ENCODE measurements at places on chromosomes 5 and 9.

DNA sequence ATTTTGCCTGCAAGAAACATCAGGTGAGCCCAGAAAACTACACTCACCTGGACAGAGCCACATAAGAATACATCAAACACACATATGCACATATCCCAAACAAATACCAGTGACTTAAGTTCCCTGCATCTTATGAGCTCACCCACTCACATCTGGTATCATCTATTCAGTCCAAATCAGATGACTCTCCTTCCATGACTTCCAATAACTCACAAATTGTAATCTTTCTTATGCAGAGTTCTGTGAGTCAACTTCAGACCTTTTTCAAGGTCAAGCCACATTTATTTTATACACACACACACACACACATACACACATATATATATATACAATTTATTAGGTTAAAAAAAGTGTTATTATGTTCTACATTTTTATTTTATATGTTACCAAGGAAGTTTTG is 1711.9 kb upstream of the CDH9 start:
- no peak for DNase-seq

DNA sequence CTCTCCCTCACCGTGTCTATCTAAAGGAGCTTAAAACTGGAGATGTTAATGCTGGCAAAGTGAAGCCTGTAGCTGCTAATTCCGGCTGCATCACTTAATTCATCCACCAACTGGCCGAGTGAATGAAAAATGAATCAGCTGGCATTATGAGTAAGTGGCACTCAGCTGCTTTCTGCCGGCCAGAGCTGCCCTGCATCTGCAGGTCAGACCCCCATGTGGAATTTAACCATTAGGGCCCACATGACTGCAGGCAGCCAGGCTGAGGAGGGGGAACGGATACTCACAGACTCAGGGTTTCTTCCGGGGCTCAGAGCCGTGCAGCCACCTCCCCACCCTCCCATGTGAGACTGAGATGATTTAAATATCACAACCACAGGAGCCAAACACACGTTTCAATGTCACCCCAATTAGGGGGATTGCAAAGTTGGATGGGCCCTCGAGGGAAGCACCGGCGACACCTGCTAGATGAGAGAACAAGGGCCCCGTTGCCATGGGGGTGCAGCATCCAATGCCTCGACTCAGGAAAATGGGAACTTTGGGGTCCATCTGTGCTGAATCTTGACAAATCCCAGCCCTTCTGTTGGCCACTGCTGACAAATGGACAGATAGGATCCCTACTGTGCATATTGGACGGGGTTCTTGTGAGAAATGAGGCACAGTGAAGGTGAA is 115.6 kb upstream of the ALDH1B1 start:
- no peak for DNase-seq

- no peak for DNase-seq
Measured at GRCh38 chr9:93066978-93067603, 8.6 kb downstream of the SUSD3 start.

DNA sequence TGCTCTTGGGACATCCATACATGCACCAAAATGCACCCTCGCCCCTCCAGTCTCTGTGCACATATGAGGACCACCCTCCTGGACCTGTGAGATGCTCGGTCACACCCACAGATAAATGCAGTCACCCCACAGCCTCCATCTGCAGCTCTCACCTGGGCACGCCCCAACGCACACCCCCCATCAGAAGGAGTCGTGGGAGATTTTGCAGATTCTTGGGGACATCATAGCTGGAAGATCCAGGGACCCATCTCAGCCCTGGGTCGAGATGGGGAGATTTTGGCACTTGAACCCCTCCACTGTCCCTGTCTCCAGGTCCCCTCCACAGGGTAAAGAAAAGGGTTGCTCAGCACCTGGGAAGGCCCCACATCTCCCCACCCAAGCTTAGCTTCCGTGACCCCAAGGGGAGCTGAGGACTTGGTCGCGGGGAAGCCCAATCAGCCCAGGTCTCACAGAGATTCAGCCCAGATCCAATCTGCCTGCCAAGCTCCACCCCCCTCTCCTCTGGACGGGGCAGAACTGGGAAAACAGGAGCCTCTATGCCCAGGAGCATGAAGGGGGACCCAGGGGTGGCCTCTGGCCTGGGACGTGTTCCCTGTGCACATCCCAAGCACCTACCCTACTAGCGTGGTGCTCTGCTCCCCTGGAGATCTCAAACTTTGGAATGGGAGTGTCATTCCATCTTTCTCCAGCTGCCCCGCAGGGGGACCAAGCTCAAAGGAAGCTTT is 89.2 kb upstream of the LMX1B start:
- no peak for DNase-seq

DNA sequence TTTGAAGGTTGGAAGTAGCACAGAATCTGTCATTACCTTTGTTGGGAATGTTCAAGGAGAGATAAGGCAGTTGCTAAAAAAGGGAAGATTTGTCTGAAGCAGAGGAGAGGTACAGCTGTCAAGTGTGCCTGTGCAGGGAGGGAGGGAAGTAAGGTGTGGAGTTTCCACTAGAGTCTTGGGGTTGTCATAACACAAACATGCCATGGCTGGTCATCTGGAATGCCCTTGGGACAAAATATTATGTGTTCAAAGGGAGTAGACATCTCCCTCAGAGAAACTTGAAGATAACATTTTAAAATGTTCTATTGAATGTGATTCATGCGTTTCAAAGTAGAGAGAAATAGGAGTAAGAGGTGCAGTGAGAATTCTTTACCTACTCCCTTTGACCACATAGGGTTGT is 95.0 kb downstream of the MUSK start:
- no peak for DNase-seq

GRCh38 chr5:116360008-116360853 is 214.4 kb downstream of the SEMA6A start:
- DNase-seq, result no peak

DNA sequence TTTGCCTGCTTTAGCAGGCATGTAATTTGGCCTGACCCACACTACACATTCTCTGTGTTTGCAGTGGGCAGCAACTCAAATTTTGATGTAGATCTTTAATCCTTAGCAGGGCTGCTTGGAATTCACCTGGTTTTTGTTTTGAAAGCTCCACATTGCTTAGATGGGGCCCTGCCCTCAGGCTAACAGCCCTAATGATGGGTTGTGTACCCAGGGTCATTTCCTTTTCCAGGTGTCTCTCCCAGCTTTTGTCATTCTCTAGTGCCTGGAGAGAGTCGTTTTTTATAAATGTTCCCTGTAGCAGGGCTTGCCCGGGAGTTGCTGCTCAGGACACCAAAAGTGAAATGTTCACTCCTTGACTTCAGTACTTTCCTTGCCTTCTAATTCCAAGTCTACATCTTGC is 126.3 kb downstream of the TRIO start:
- no peak for DNase-seq

- DNase-seq, result no peak
Measured at GRCh38 chr5:168317096-168317520, 25.7 kb downstream of the WWC1 start.

DNA sequence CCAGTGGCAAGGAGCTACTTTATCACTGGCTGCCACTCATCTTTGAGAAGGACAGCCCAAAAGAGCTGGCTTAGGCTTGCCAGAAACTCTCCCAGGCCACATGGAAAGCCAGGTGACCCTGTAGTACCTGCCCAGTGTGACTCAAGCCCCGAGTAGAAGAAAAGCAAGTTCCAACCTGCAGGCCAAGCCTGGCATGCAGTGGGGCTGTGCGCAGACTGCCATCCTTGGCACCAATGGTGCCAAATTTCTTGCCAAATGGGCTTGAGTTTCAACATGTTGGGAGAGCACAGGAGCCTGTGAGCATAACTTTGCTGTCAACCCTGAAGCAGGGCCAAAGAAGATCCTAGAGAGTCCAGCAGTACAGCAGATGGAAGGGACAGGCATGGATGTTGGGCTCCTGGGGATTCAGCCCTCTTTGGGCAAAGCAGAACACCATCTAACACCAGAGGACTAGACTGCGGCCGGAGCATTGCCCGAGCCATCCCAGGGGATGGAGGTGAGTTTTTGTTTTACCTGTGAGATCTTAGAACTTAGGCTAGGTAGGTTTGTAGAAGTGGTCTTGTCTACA is 27.3 kb upstream of the SHB start:
- no peak for DNase-seq

DNA sequence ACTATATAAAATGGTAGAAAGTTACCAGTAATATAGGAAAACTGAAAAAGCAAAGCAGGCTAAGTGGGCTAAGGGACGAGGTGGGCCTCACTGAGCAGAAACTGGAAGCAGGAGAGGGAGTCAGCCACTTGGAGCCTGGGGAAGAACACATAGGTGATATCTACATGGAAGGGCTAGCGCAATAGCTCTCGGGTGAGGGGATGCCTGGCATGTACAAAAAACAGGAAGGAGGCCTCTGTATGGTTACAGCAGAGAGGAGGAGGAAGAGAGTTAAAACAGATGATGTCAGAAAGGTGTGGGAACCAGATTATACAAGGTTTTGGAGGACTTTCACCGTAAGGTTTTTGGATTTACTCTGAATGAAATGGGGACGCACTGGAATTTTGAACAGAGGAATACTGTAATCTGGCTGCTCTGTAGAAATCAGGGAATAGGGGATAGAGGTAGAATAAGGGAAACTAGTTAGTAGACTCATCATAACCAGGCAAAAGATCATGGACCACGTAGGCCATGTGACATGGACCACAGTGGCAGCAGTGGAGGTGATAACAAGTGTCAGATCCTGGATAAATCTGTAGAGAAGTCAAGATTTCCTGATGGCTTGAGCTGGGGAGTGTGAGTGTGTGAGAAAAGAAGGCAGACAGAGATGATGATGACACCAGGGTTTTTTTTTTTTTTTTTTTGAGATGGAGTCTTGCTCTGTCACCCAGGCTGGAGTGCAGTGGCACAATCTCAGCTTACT is 52.5 kb downstream of the FNBP1 start:
- no peak for DNase-seq

- DNase-seq, result no peak
Measured at GRCh38 chr5:145980259-145980658, 43.9 kb downstream of the SH3RF2 start.

GRCh38 chr9:134644725-134645606 is 3.4 kb downstream of the COL5A1 start:
- no peak for DNase-seq

GRCh38 chr5:101532430-101532829 is 629.3 kb upstream of the ST8SIA4 start:
- DNase-seq, result no peak

- no peak for DNase-seq
Measured at GRCh38 chr5:15620501-15620900, 120.5 kb downstream of the FBXL7 start.

GRCh38 chr5:19918780-19919179 is 69.2 kb downstream of the CDH18 start:
- no peak for DNase-seq

DNA sequence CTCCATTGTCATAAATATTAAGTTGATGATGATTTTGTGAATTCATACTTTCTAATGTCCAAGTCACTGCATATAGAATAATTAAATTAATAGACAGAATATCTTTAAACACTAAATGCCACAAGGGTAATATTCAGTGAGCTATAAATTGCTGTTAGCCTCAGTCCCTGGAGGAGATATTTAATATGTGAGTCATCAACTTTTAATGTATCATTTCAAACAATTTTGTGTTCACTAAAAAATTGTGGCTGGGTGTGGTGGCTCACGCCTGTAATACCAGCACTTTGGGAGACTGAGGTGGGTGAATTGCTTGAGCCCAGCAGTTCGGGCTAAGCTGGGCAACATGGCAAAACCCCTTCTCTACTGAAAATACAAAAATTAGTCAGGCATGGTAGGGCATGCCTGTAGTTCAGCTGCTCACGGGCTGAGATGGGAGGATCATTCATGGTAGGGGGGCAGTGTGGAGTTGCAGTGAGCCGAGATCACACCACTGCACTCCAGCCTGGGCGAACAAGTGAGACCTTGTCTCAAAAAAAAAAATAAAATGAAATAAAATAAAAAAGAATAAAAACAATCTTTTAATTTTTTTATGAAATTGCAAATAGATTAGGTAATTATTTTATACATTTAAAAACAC is 717.3 kb upstream of the CHD1 start:
- DNase-seq, result no peak

GRCh38 chr5:32123058-32123805 is 50.9 kb downstream of the GOLPH3 start:
- DNase-seq, result no peak

DNA sequence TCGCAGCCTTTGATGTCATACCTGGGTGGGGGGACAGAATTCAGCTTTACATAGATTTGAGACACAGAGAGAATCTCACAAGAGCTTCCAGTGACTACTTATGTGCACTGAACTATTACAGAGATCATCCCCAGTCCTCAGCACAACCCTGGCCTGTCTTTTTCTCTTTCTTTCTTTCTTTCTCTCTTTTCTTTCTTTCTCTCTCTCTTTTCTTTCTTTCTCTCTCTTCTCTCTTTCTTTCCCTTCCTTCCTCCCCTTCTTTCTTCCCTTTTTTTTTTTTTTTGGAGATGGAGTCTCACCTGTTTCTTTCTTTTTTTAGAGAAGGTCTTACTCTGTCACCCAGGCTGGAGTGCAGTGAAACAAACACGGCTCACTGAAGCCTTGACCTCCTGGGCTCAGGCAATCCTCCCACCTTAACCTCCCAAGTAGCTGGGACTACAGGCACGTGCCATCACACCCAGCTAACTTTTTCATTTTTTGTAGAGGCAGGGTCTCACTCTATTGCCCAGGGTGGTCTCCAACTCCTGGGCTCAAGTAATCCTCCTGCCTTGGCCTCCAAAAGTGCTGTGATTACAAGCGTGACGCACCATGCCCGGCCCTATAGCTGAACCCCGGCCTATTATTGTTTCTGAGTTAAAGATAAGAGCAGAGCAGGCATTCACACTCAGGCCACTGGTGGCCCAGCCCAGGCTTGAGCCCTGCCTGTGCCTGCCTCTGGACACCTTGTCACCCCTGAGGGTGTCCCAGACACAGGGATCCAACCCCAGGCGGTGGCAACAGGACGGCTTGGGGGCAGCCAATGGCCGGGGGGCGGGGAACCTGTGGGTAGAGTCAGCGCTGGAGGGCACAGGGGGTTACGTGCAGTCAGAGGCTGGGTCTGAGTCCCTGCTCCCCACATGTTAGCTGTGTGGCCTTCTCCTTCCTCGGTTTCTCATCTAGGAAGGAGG is 4.3 kb downstream of the PIP5KL1 start:
- DNase-seq, result no peak

GRCh38 chr9:23790351-23791260 is 35.4 kb downstream of the ELAVL2 start:
- no peak for DNase-seq

GRCh38 chr5:10393491-10393890 is 40.0 kb downstream of the MARCHF6 start:
- no peak for DNase-seq

DNA sequence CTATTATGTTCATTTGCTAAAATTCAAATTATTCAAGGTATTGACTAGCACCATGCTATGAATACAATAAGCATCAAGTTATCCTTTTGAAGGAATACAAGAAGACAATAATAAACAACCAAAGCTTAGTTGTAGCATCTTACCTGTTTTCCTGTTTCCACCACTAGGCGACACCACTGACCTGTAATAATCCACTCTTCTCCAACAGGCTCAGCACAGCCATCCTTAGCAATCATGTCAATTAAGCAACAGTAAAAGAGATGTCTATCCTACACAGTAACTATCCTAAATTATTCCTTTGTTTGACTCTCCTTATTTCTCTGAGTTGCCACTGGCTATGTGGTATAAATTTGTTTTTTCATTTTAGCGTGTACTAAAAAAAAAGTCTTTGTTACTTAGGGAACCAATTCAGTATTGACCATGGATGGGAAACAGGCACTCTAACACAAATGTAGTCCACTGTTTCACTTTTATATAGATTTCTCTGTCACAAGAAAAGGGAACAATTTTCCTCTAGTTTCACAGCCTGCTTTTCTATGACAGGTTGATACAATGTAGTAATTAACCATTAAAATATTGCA is 46.2 kb downstream of the PCA3 start:
- peak; percentile 10 for DNase-seq

GRCh38 chr5:93704996-93705395 is 36.4 kb downstream of the POU5F2 start:
- DNase-seq, result no peak

All from stimulated activated naive CD8-positive, alpha-beta T cell treated with anti-CD3 and anti-CD28 coated beads, Interleukin-15, amount 100 ng/mL, for 72 hours (primary cell).